ENCODE measurements at places on chromosomes 13 and 19.

DNA sequence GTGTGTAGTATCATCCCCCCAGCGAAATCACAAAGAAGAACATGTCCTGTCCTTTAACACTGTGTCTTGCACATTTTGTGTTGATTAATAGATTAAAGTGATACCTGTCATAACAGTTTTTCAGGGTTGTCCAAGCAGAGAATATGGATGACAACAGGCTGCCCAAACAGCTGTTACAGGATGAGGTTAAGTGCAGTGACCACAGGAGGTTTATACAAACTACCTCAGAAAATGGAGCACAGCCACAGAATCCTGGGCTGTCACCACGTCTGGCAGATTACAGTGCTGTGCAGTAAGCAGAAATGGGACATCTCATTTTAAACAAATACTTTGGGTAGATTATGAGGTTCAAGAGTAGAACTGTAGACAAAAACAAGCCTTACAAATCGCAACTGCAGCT, 575.6 kb downstream of the DCT start:
- DNase-seq = no peak

DNA sequence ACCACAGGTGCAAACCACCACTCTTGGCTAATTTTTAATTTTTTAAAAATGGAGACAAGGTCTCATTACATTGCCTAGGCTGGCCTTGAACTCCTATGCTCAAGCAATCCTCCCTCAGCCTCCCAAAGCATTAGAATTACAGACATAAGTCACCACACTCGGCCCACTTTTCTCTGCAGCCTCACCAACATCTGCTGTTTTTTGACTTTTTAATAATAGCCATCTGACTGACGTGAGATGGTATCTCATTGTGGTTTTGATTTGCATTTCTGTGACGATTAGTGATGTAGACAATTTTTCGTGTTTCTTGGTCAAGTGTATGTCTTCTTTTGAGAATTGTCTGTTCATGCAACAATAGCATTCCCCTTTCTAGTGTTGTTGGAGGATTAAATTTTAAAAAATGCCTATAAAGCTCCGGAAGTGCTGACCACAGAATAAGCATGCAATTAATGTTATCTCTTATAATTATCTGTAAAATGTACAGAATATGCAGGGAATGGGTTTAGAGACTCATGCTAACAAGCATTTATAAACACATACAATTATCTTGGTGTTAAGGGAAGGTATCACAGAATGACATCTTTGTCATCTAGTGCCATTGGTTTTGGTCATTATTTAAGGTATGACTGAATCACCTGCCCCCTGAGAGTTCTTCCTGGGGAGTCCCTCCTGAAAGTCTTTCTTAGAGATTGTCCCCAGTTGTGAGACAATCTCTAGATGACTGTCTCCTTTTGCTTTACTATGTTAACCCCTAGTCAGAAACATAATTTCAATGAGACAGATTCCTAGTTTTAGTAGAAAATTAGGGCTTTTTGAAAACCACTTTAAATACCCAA, 118.5 kb upstream of the SERTM1 start:
- no peak for DNase-seq

DNA sequence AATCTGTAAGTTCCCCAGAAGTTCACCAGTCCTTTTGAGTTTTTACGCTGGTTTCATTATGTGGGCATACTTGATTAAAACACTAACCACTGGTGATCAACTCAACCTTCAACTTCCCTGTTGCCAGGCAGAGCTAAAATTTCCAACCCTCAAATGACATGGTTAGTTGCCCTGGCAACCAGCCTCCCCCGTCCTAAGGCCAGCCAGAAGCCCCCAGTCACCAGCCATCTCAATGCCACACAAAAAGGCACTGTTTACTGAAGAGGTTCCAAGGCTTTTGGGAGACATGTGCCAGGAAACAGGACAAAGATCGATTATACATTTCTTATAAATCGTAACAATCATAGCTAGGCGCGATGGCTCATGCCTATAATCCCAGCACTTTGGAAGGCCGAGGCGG, 1.6 kb downstream of the ZNF649 start:
- no peak for DNase-seq

- DNase-seq = no peak
Observed at GRCh38 chr13:51811046-51811445, 7.1 kb upstream of the DHRS12 start.

DNA sequence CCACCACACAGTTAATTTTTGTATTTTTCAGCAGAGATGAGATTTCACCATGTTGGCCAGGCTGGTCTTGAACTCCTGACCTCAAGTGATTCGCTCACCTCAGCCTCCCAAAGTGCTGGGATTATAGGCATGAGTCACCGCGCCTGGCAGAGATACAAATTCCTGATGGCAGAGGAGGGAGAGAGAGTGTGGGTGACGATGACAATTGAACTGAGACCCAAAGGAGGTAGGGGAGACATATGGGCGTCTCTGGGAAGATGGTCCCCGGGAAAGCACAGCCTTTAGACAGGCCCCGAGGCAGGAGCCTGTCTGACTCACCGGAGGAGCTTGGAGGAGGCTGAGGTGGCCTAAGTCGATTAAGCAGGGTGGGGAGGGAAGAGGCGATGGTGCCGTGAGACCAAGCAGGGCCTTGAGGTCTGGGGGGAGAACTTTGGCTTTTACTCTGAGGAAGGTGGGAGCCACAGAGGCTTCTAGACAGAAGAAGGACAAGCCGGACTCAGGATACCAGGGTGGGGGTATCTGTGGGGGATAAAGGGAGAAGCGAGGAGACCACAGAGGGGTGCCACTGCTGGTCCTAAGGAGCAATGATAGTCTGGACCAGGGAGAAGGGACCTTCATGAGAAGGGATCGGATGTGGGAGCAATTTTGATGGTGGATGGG, 38.2 kb downstream of the ARRDC2 start:
- DNase-seq = no peak

GRCh38 chr13:50969691-50970090, 60.1 kb downstream of the RNASEH2B start:
- DNase-seq = no peak

DNA sequence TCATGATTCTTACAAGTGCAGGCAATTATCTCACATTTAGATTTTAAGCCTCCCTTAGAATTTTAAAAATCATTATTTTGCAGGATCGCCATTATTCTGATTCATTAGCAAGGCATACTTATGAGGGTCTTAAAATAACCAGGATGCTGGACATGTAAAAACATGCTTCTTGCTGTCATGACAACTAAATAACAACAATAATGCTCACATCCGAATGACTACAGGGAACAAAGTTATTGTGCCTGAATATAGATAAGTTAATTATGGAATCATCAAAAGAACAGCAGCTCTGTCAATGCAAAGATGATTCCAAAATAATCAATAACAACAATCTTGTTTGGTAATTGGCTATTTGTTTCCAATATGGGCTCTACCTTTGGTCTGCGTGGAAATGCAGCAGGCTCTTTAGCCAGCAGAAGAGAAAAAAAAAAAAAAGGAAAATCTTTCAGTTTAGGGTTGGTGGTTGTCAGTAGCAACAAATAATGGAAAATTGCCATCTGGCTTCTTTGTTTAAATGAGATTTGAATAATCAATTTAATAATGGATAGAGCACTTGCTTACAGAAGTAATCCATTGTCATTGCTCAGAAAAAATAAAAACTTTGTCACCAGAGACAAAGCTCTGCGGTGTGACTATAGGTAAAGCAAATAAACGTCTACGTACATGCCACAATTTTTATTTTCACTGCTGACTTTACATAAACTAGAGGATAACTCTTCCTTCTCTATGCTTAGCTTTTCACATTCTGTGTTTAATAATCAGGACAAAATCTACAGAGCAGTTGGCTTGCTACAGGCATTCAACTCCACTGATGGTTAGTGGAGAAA, 468.9 kb upstream of the TSHZ3 start:
- DNase-seq = no peak

- DNase-seq = no peak
Observed at GRCh38 chr13:60850526-60850925, 453.5 kb downstream of the TDRD3 start.

DNA sequence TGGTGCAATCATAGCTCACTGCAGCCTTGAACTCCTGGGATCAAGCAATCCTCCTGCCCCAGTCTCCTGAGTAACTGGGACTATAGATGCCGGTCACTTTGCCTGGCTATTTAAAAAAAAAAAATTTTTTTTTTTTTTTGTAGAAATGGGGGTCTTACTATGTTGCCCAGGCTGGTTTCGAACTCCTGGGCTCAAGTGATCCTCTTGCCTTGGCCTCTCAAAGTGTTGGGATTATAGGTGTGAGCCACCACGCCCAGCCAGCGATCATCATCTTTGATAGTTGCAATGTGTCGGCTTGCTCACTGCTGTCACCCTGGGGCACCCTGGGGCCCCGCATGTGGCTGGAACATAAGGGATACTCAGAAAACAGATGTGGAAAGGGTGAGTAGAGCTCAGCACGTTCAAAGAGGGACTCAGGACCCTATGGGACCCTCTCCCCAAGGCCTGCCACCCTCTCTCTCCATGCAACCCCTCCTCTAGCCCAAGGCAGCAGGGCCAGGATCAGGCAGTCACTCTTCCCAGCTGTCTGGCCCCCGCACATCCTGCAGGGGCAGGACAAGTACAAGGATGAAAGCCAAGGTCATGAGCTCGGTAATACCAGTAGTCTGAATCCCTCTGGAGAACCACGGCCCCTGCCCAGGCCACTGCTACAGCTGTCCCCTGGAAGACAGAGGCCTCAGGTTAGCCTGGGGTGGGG, 6.5 kb upstream of the CCL25 start:
- no peak for DNase-seq

GRCh38 chr19:13588957-13589833, 82.9 kb upstream of the CACNA1A start:
- peak; percentile 70 for DNase-seq

DNA sequence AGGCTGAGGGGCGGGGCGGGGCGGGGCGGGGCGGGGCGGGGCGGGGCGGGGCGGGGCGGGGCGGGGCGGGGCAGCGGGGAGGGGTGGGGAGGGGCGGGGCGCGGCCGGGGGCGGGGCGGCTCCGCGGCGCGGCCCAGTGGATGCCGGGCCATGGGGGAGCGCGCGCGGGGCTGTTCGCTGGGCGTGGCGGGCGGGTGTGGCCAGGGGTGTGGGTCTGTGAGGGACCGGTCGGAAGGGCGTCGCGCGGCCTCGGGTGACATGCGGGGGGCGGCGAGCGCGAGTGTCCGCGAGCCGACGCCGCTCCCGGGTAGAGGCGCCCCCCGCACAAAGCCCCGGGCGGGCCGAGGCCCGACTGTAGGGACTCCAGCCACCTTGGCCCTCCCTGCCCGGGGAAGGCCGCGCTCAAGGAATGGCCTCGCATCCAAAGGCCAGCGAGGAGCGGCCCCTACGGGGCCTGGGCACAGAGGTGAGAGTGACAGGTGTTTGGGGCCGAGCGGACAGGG, at the start of gene ZFP28:
TSS of gene ZFP28 (plus strand) at position 188 of the 503 bp plus-strand sequence. CDS start at position 259, 71 bp downstream.
- DNase-seq = peak; percentile 84

GRCh38 chr19:31641591-31641990, 292.4 kb upstream of the TSHZ3 start:
- DNase-seq = no peak

- peak; percentile 95 for DNase-seq
Observed at GRCh38 chr19:48110350-48110966, at the start of gene PLA2G4C. Gene PLA2G4C (minus strand): TSS chr19:48110817. CDS start chr19:48106529, 4,288 bp downstream.

DNA sequence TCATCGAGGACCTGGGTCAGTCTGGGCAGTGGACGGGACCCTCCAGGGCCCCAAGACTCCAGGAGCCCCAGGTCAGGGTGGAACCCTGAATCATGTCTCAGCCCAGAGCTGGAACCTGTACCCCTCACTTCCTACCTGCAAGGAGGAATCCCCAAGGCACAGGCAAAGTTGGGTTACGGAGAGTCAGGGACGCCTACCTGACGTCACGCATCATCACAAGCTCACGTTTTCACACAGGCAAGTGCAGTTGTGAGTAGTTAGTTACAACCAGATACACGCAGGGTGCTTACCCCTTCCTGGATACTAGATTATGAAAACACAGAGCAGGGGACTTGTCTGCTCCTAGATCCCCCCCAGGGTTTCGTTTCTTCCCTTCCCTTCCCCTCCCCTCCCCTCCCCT, 1.9 kb downstream of the RETN start:
- no peak for DNase-seq

- no peak for DNase-seq
Observed at GRCh38 chr19:12937093-12937926, 1.1 kb upstream of the CALR start.

- DNase-seq = peak; percentile 97
Observed at GRCh38 chr19:1154731-1155351, 19.2 kb downstream of the SBNO2 start.

- no peak for DNase-seq
Observed at GRCh38 chr13:108495646-108496361, 133.6 kb upstream of the MYO16 start.

GRCh38 chr19:35908973-35909683, 1.0 kb upstream of the TYROBP start:
- no peak for DNase-seq

GRCh38 chr13:31772231-31772630, 32.9 kb downstream of the RXFP2 start:
- no peak for DNase-seq

Measured in suprapubic skin (tissue), 4 donors.